ENCODE measurements at places on chromosomes 1 and 21. TPM values are rescaled to one million over a fixed set of nuclear protein-coding genes. Genes with fewer than 3 reads are reported as not detected.

DNA sequence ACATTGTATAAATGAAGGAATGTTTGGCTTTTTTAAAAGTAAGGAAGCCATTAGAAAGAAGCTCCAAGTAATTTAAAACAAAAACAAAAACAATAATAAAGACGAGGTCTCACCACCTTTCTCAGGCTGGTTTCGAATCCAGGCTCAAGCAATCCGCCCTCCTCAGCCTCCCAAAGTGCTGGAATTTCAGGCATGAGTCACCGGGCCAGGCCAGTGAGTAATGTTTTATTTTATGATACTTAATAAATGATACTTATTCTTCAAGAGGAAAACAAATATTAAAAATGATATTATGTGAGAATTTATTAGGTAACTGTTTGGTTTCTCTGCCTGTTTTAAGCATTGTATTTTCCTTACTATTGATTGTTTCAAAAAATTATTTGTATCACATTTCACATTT is 201.4 kb upstream of the BRINP3 start:
- DNase-seq, result no peak

CFAP141 gene
- total RNA-seq, result not detected

B3GALT5 gene
- 0.10 TPM for total RNA-seq

ASAP3 gene
- 47.3 TPM for total RNA-seq

GRCh38 chr1:219550201-219550600 is 62.7 kb downstream of the ZC3H11B start:
- DNase-seq, result no peak

DNA sequence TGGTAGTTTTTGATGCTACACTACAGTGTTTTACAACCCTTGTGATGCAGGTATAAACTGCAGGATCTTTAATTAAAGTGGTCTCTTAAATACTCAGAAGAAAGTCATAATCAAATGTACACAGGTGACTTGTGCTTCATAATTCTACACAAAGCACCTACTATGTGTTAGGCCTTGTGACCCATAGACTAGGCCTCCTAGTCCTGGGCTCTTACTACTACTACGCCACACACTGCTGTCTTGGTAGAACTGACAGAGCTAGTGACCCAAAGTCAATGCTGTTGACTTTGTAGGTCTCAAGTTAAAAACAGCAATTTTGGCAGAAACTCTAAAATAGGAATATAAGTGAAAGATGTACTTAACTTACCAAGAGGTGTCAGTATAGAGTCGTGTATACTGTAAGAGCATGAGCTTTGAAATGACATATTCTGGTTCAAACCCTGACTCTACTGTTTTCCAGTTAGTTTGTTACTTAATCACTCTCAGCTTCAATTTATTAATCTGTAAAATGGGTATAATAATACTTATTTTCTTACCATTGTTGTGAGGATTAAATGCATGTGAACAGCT is 48.6 kb upstream of the LMO4 start:
- DNase-seq, result no peak

SLC9C2 gene
- total RNA-seq, result not detected

GRCh38 chr1:182909578-182909977 is 43.4 kb downstream of the SHCBP1L start:
- DNase-seq, result no peak

GRCh38 chr1:56872597-56872996 is 18.0 kb downstream of the C8A start:
- no peak for DNase-seq

- DNase-seq, result no peak
Observed at GRCh38 chr1:199150756-199151155, 511.9 kb downstream of the PTPRC start.

DNA sequence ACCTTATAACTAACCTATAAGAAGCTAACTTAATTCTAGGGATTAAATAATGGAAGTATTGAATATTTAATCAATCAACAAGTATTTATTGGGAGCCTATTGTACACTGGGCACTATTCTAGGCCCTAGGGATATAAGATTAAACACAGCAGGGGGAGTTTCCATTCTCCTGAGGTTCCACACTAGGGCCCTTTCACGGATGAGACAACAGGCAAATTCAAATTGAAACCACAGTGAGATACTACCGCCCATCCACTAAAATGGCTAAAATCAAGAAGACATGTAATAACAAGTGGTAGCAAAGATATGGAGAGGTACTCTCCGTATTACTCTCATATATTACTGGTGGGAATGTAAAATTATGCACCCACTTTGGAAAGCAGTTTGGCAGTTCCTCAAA is 674.4 kb downstream of the KIF26B start:
- DNase-seq, result no peak

DNA sequence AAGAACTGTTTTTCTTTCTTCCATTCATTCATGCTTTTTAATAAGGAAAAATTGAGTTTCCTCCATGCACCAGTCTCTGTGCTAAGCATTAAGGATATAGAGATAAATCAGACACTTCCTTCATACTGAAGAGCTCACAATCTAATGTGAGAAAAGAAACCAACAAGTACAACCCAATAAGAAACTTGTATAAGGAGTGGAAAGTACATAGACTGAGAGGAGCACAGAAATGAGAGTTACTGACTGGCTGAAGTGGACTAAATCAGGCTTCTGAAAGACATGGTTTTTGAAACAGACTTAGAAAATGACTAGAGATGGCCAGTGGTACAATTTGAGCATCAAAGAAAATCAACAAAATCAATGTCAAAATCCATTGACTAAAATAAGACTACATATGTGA is 524.4 kb downstream of the PLPP3 start:
- DNase-seq, result no peak

- no peak for DNase-seq
Observed at GRCh38 chr1:25355841-25356395, 17.8 kb downstream of the TMEM50A start.

ETNK2 gene
- 3.3 TPM for total RNA-seq

DNA sequence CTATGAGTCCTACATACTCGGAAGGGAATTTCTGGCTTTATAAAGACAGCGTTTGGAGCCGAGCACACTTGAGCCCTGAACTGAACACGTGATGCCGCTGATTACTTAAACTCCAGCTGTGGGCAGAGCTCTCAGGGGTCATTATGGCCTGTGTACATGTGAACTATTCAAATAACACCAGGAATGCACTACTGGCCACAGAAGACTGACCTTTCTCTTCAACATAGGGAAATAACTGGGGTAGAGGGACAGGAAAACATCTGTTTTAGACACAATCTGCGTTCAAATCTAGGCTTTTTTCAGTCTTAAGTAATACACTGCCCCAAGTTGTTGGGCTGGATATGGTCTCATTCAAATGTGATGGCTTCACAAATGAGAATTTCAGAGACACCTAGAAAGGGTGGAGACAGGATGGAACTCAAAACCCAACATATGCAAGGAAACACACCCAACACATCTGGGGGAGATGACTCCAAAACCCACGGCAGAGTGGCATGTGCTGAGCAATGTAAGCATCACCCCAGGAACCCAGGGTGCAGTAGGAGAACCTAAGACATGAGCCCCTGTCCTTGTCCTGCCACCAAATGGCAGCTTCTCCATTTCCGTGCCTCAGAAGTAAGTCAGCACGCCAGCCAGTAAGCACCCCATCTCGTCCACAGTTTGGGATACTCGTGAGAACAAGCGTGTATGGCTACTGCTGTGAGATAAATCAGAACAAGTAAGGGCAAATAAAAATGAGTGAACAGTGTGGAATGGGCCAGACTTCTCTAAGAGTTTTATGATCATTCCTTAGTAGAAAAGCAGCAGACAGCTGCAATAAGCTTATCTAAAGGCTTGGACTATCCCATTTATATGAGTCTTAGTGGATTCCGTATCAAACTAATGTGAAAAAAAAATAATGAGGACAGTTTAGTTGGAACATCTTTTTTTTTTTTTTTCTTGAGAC is 24.9 kb downstream of the NID1 start:
- peak; percentile 56 for DNase-seq

GRCh38 chr1:12622506-12622905 is 4.5 kb upstream of the DHRS3 start:
- no peak for DNase-seq

GRCh38 chr1:16644193-16644481 is 22.6 kb downstream of the RNU1-3 start:
- DNase-seq, result no peak

C4BPA gene
- not detected for total RNA-seq

GRCh38 chr1:151069103-151069486 is 1.5 kb upstream of the GABPB2 start:
- no peak for DNase-seq

- no peak for DNase-seq
Observed at GRCh38 chr1:17550729-17551584, 11.5 kb downstream of the ARHGEF10L start.

DNA sequence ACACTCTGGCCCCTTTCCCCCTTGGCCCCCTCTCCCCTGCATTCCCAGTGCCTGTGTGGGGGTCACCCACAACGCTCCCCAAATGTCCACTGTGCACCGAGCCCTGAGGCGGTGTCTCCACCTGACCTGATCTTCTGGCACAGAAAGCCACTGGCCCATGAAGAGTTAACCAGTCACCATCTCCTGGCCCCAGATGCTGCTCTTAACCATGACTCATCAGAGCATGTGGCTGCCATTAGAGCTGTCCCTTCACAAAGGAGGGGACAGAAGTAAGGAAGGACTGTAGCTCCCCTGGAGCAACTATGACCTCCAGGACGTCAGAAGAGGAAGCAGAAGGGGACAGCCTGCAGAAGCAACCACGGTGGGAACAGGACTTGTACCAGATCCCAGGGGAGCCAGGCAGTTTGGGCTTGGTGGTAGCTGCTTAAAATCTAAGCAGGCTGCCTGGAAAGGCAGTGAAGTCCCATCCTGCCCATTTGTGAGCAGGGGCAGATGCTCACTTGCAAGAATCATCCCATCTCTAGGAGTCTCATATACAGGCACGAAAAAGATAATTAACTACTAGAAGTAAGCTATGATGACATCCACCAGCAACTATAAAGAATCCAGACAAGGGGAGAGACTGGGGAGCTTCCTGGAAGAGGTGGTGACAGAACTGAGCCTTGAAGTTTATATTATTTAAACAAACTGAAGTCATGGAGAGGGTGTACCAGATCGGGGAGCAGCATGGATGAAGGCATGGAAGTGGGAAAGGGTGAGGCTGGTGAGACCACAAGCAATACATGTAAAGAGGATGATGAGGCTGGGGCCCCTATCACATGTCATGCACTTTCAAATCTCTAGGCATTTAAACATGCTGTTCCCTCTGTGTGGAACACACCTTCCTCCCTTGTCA is 1.1 kb upstream of the TTC39A start:
- DNase-seq, result no peak

DNA sequence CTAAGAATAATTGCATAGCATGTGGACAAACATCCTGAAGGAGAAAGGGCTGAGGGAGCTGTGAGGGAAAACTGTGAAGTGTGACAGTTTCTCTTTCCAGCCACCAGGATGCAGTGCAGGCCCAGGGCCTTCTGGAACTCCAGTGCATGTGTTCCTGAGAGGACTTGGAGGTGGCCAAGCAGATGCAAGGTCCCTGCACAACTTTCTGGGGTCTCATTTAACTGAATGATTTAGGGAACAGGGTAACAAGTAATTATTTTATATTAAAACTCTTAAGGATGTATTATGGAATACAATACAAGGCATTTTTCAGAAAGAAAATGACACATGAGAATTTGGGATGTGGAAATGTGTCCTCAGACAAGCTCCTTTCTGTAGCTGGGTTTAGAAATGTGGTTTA is 61.2 kb upstream of the MCOLN3 start:
- peak; percentile 64 for DNase-seq

- peak; percentile 59 for DNase-seq
Observed at GRCh38 chr1:27009601-27010197, 3.0 kb downstream of the TENT5B start.

GRCh38 chr1:203128716-203129500 is 1.4 kb downstream of the ADORA1 start:
- no peak for DNase-seq

LCE2B gene
- not detected for total RNA-seq

GRCh38 chr1:190029441-190029840 is 448.2 kb downstream of the BRINP3 start:
- no peak for DNase-seq

DNA sequence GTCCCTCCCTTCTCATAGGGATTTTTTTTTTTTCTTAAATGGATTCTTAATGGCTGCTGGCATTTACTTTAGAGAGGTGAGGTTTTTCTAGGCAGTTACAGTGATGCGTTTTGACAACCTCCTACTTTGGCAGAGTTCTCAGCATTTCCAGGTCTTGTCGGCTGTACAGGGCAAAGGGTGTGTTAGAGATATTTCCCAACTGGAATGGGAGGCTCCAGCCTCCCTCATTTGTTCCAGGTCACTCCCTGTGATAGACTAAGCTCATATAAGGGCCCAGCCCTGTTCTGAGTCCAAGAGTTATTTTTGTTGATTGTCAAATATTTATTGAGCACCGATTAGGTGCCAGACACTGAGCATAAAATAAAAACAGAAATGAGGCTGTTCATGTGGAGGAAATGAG is 7.6 kb upstream of the XKR8 start:
- DNase-seq, result no peak

- no peak for DNase-seq
Observed at GRCh38 chr1:181335631-181336030, 147.7 kb upstream of the CACNA1E start.

MNDA gene
- total RNA-seq, result 4.9 TPM

- DNase-seq, result no peak
Observed at GRCh38 chr1:218728898-218729565, 383.9 kb downstream of the TGFB2 start.

GRCh38 chr1:29321176-29321575 is 84.9 kb downstream of the PTPRU start:
- no peak for DNase-seq

- no peak for DNase-seq
Observed at GRCh38 chr1:40532844-40533424, 1.5 kb downstream of the ZNF684 start.

- DNase-seq, result no peak
Observed at GRCh38 chr1:186476264-186477040, 15.5 kb upstream of the PDC start.

DNA sequence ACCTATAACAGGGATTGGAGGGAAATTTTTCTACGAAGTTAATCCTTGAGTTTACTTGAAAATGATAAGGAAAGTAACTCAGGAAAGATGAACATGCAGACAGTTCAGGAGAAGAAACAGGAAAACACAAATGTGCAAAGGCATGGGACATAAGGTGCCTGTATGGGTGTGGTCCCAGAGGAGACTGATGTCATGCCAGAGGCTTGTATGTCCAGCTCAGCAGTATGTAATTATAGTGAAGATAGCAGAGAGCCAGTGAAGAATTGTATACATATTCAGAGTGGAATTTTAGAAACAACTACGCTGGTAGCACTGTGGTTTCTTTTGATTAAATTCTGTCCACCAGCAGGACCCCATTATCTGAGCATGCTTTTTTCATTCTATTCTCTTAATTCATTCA is 179.5 kb downstream of the LRRC7 start:
- DNase-seq, result no peak

DNA sequence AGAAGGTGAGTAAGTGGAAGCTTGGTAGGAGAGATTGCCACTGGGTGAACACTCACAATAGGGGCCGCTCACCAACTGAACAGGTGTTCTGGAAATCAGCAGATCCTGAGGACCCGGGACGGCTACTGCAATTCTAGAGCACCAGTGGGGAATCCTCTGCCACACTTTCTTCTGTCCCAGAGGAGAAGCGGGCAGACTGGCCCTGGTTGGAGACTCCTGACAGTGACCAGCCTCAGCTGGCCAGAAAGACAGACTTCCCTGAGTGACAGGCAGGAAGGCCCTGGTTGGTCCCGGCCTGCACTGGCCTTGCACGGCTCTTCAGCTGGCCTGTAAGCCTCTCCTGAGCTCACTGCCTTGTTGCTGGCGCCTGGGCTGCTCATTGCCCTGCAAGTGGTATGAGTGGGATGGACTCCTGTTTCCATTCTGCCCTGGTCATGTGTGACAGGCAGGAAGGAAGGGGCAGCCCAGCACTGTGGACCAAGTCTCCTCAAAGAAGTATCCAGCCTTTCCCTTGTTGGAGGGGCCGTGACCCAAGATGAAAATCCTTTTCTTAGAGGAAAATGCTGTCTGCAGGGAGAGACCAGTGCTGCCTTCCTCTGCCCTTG is 34.5 kb downstream of the MAN1C1 start:
- no peak for DNase-seq
